HuH-7.5 (cell line): ENCODE measurements at places on chromosomes 2 and 18.

- DNase-seq: no peak
These were observed 284.0 kb upstream of the MC4R start for GRCh38 chr18:60656553-60656952.

DNA sequence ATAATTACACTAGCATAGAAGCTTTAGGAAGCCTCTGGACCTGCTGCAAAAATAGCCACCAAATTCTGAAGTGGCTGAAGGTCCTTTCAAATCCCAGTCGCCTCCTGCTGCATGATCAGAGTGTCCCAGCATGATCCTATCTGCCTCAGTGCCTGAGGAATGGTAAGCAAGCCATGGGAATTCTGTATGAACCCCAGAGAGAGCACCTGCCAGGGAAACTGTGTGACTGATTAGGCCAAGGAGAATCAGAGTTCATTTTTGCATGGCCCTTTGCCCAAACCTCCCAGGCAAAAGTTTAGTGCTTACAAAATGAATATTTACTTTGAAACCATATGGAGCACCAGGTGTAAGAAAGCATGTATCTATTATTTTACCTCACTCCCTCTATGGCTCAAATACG is 221.4 kb downstream of the ARL4C start:
- no peak for DNase-seq

DNA sequence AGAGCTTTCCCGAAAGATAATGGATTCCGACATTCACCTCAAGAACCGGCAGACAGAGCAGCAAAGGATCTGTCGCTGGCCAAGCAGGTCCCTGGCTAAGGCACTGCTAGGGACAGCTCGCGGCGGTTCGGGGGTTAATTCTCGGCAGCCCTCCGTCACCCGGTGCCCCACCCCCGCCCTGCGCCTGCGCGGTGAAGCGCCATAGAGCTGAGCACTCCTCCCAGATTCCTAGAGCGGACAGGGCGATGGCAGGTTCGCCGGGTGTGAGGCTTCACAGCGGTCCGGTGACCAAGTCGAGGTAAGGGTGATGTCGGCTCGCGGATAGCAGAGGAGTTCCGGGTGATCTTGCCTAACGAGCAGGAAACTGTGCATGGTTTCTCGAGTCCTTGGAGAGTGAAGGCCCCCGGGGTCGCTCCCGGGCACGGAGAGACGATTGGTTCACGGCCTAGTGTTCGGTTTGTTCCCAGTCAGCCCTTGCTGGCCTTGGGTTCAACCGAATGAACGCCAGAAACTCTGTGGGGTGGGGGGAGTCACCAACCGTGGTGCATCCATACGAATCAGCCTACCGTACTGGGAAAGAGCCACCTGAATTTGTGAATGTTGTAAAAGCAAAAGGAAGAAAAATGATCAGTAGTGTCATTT is at the start of gene ZSCAN30:
ZSCAN30 (minus strand) TSS at position 136 of the 642 bp plus-strand sequence. CDS start 25,877 bp downstream, outside the sequence.
- peak; percentile 71 for DNase-seq

GRCh38 chr18:70384181-70384790 is 95.4 kb downstream of the SOCS6 start:
- DNase-seq: no peak

GRCh38 chr2:102336502-102336945 is 19.1 kb upstream of the IL18R1 start:
- DNase-seq: no peak

GRCh38 chr2:56185101-56185581 is 1.4 kb downstream of the CCDC85A start:
- no peak for DNase-seq

DNA sequence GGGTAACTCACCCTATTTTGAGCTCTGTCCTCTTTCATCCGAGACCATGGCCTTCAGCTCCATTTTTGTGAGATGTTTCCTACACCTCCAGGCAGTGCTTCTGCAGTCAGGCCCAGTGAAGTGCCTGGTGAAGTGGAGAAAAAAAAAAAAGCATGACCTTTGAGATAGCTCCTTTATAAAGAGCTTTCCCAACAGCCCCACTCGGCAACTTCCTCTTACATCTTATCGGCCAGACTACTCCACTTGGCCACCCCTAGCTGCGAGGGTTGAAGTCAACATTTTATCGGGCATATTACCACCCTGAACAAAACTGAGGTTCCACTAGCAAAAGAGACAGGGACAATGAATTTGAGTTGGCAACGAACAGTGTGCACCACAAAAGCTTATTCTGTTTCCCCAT is 124.8 kb upstream of the RNF152 start:
- DNase-seq: no peak

GRCh38 chr18:59385191-59385590 is 26.1 kb upstream of the LMAN1 start:
- DNase-seq: no peak

GRCh38 chr2:8552293-8552801 is 129.5 kb upstream of the ID2 start:
- DNase-seq: no peak

- DNase-seq: no peak
These were observed 436.4 kb downstream of the FBXO15 start for GRCh38 chr18:73711256-73711655.

GRCh38 chr2:189109921-189110397 is 69.6 kb downstream of the COL5A2 start:
- no peak for DNase-seq

GRCh38 chr18:2587788-2588187 is 16.4 kb downstream of the NDC80 start:
- DNase-seq: no peak

DNA sequence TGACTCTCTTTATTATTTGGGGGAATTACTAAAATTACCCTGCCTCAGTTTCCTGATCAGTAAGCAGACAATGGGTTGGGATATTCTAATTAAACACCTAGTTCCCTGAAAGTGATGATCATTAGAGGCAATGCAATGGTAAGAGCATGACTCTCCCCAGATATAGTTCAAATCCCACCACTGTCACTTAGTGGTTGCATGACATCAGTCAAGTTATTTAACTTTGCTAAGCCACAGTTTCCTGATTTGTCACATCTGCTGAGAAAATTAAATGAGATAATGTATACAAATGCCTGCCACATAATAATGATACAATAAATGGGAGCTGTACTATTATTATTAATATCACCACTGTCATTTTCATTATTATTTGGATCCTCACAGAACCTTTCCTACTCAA is 29.9 kb downstream of the ZEB2 start:
- no peak for DNase-seq

- DNase-seq: no peak
These were observed 355.6 kb upstream of the GYPC start for GRCh38 chr2:126300348-126300747.

DNA sequence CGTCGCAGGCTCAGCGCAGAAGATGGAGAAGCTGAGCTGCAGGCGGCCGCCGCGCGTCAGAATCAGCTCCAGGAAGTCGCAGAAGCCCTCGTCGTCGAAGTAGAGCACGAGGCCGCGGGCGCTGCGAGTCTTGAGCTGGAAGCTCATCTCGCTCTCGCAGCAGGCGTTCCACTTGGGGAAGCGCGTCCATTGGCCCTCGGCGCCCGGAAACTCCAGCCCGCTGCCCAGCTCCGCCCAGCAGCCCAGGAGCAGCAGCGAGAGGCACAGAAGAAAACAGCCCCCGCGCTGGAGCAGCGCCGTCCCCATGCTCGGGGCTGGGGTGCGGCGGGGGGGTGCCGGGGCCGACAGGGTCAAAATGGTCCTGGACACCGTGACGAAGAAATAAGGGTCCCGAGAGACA is 4.0 kb downstream of the NRXN1 start:
- DNase-seq: no peak

DNA sequence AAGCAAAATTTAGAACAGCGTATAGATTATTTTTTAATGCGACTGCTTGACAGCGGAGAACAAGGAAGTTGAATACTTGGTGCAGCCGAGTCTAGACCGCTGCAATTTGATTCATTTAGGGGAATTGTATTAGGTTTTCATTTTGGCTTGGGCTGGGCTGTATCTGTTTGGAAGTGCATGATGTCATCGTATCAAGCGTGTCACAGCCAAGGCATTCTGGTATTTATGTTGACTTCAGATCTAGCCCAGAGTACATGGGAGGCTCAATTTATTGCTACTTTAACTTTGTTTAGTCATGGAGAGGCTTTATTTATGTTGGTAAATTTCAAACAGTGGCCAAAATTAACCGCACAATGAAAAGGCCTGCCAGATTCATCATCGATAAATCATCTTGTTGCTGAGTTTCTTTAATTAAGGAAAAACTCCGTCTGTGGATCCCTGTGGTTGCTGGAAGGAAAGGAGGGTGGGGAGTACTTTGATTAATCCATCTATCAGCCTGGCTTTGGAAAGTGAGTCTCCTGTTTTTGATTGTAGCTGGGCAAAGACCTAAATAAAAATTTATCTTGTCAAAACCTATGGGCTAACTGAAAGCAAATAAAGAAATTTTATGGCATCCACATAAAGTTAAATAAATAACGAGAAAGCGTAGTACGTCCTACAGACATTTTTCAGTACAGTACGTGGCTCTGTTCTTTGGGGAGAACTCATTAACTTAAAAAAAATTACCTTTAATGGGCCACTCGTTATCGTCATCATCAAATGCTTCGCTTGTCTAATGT is 230.4 kb upstream of the SPRED2 start:
- DNase-seq: no peak

GRCh38 chr18:22020127-22020866 is 149.1 kb upstream of the GATA6 start:
- DNase-seq: peak; percentile 79

DNA sequence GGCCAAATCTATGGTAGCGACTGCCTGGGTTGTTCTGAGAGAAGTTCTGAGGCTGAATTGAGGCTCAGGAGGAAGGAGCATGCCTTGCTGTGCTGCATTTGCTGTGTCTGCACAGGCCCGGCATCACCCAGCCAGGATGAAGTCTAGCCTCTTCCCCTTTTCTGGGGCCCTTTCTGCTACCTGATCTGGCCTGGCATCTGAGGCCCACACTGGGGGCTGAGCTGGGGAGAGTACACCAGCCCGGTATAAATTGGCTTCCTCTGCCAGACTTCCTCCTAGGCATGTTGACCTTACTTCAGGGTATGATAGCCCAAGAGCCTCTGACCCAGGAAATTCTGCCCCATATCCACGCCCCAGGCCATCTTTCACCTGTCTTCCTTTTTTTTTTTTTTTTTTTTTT is 30.0 kb downstream of the MRPL35 start:
- DNase-seq: no peak

- no peak for DNase-seq
These were observed 37.1 kb downstream of the BCL11A start for GRCh38 chr2:60516383-60516811.

DNA sequence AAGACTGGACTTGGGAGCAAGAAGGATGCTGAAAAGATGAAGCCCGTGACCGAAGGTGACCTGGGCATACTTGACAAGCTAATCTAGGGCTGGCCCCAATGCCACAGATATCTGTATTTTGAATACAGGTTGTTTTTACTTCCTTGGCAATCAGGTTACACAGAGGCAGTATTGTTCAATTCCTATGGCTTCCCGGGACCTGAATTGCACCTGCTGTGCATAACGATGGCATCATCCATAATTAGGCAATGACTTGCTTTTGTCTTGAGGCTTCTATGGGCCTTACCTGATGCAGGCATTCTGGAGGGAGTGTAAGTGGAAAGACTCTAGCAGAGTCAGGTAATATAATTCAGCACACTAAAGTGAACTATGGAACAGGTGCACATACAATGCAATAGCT is 60.6 kb upstream of the CUL3 start:
- DNase-seq: no peak

GRCh38 chr18:8987241-8987640 is 115.3 kb upstream of the NDUFV2 start:
- no peak for DNase-seq

GRCh38 chr2:217477583-217477982 is 525.2 kb downstream of the TNS1 start:
- DNase-seq: no peak

GRCh38 chr18:48899558-48900174 is 51.1 kb downstream of the SMAD7 start:
- DNase-seq: no peak

DNA sequence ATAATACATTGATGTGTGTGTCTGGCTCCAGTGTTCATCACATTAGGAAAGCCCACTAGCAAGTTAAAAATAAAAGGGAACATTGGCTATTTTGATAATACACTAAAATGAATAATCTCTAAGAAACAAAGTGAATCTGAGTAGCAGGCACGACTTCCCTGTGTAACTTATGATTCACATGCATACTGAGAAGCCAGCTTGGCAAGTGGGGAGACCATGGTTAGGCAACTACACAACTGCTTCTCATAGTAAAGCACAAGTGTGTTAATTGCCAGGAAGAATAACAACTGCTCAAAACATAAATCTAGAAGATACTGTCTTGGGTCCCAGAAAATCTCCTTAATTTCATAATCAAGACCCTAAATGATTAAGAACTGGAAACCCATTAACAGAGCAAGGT is 4.0 kb downstream of the MYO5B start:
- no peak for DNase-seq

- no peak for DNase-seq
These were observed 31.5 kb downstream of the CPO start for GRCh38 chr2:206970589-206971360.

DNA sequence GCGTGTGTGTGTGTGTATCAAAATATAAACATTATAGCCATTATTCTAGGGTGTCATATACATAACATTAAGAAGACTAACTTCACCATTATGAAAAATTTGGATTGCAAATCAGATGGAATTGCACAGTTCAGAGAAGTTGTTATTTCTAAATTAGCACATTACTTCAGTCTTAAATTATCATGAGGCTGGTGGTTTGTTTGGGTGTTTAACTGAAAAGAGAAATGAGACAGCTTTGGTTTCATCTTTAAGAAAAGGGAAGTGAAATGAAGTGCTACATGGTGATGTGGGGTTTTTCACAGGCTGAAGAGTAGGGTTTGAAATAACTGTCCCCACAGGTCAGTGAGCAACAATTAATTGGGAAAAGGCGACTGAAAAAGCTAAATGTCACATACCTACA is 161.2 kb upstream of the XIRP2 start:
- DNase-seq: no peak

- DNase-seq: no peak
These were observed 270.7 kb downstream of the SRBD1 start for GRCh38 chr2:45340318-45340717.

- no peak for DNase-seq
These were observed 91.9 kb downstream of the MRPS9 start for GRCh38 chr2:105129722-105130232.

GRCh38 chr2:217901835-217902378 is 100.9 kb downstream of the TNS1 start:
- DNase-seq: no peak

DNA sequence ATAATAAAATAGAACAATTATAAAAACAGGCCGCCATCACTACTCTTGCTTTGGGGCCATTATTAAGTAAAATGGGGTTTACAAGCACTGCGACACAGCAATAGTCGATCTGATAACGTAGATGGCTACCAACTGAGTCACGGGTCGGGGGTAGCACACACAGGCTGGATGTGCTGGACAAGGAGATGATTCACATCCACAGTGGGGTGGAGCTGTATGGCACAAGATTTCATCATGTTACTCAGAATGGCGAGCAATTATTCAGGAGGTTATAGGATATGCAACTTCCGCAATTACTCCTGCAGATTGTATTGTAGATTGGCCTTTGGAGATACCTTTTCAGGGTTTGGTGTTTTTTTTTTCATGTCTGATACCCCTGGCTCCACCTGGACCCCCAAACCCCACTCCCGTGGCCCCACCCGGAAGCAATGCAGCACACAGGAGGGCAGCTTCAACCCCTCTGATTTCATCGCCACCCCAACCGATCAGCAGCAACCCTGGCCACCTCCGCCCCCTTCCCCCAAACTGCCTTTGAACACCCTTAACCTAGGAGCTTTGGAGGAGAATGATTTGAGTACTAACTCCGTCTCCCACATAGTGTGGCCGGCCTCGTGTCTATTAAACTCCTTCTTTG is 21.4 kb upstream of the MLPH start:
- DNase-seq: no peak
